ENCODE measurements at places on chromosomes 7 and 10.
A peak's percentile ranks its signal among the peaks of the same experiment; 100 is the strongest.

- DNase-seq: no peak
These were observed 136.6 kb downstream of the ARID5B start for GRCh38 chr10:62037890-62038608.

- peak; percentile 84 for DNase-seq
These were observed 3.8 kb upstream of the ALDH18A1 start for GRCh38 chr10:95660283-95660682.

DNA sequence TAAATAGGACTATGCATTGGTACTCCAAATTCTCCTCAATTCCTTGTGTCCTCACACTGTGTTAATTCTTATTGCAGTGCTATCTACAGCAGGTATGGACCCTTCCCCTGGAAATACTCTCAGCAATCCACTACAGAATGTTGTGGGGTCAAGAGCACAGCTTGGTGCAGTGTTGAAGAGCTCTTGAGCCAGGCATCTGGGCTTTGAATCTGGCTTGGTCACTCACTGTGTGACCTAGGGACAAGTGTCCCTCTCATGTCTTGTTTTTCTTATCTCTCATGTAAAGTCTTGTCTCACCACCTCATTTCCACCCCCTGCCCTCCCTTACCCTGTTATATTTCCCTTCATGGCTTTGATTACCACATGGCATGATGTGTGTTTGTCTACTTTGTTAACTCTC is 159.4 kb downstream of the RNLS start:
- DNase-seq: no peak

DNA sequence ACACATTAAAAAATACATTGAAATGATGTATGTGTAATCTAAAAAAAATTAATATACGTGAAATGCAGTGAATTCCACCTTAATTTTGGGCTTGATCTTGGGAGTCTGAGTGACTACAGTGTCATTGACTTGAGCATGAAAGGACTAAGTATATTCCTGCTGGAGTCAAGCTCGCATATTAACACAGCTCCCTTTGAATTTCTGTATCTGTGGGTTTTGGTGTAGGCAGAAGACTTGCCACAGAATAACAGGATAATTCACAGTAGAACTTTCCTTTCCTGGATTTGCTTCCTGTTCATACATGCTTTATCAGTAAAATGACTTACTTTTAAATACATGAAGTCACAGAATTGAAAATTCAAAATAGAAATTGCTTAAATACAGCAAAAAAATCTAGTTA is 55.3 kb downstream of the PPP1R9A start:
- DNase-seq: no peak

GRCh38 chr7:127380479-127380878 is 12.0 kb downstream of the ZNF800 start:
- DNase-seq: no peak

GRCh38 chr10:77179015-77179695 is 458.5 kb downstream of the KCNMA1 start:
- peak; percentile 94 for DNase-seq

DNA sequence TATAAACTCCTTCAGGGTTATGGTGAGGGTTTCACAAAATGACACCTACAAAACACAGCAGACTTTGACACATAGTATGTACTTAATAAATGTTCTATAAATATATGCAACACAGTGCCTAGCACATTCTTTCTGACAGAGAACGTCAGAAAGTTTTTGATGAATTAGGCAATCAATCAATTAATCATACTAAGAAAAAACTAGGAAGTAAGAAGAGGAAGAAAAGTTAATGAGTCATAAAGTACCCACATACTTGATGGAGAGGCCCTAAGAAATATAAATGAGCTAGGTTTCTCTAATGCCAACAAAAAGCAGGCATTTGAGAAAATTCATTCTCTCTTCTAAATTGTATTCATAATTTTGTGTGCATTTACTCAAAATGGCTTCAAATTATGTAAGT is 192.7 kb upstream of the VWC2 start:
- DNase-seq: no peak
